Forelimb muscle (tissue), 1 donor: ENCODE measurements at places on chromosomes 1 and 21. TPM values are rescaled to one million over a fixed set of nuclear protein-coding genes. Genes with fewer than 3 reads are reported as not detected.

The BRINP2 gene
- 0.35 TPM for polyA plus RNA-seq

The ANGPTL7 gene
- 1.3 TPM for polyA plus RNA-seq

The TNFRSF18 gene
- polyA plus RNA-seq: 6.1 TPM

The FCRL5 gene
- 0.05 TPM for polyA plus RNA-seq

The DR1 gene
- polyA plus RNA-seq: 55.0 TPM

The KCNE2 gene
- polyA plus RNA-seq: 0.47 TPM

The HSPG2 gene
- polyA plus RNA-seq: 223 TPM

The PLA2G2D gene
- 0.05 TPM for polyA plus RNA-seq

The TNFRSF4 gene
- 3.2 TPM for polyA plus RNA-seq

GRCh38 chr1:12556368-12556930 lies 61.6 kb downstream of the DHRS3 start:
- no peak for DNase-seq

DNA sequence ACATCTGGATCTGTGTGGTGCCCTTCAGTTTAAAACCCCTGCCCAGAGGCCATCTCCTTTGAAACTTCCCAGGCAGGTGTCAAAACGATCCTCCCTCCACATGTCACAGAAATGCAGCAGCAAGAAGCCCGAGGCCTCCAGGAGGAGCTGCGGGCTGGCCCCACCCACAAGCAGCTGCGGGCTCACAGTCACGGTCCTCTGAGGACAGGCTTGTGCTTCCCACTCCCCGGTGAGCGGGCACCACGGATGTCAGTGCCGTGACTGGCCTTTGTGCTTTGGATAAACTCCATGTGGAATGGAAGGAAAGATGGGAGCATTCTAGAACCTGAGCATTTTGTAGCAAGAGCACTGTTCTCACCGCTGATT lies 65.8 kb downstream of the SIK1 start:
- no peak for DNase-seq

GRCh38 chr1:201561601-201562000 lies 22.7 kb downstream of the NAV1 start:
- no peak for DNase-seq

DNA sequence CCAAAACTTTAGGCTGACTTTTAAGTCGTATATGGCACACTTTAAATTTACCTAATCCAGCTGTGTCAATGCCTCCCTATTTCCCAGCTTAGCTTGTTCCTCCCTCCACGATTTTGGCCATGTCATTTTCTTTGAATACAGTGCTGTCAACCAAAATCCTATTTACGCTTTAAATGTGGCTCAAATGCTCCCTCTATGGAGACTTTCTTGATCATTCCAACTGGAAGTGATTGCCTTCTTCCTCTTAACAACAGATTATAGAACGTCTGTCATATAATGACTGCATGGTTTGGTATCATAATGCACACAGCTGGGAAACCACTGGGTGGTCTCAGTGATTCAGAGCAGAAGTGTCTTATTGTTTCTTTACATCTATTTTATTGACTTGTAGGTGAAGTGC lies 18.9 kb upstream of the BATF3 start:
- no peak for DNase-seq

DNA sequence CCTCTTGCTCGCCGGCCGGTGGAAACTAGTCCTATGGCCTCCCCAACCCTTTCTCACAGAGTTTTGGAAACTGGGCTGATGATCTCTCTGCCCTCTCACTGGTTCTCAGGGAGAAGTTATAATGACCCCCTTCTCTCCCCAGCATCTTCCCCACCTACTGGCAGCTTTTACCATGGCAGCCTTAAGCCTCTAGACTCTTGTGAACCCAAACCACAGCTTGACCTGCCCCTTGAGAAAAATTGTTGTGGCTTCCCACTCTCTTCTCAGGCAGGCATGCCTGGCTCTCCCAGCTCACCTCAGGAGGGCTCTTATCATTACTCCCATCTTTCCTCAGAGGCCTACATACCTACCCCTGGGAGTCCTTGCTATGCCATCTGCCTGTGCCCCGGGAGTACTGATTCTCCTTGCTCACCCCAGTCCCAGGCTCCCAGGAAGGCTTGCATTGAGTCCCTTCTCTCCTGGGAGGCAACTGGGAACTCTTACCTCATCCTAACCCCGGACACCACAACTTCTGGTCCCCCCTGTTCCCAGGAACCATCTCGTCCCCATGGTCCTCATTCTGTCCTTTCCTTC lies 1.6 kb downstream of the NSUN4 start:
- no peak for DNase-seq

- no peak for DNase-seq
These were observed 1.3 kb downstream of the CERS2 start for GRCh38 chr1:150973258-150973835.

DNA sequence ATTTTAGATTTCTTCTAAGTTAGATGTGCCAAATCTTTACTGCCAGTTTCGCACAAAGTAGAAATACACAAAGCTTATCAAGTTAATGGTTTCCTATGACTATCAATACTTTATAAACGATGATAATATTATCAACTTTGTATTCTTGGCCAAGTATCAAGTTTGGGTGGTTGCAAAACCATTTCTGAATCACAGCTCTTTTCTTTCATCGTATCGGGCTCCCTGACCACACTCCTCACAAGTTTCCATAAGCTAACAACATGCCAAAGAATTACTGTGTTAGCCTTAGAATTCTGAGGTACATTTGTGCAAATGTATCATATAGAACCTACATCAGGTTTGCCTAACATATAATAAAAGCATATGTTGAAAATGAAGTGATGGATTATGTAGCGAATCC lies 311.0 kb downstream of the KCTD3 start:
- no peak for DNase-seq

GRCh38 chr1:31932491-31933316 lies 5.5 kb downstream of the PTP4A2 start:
- no peak for DNase-seq

DNA sequence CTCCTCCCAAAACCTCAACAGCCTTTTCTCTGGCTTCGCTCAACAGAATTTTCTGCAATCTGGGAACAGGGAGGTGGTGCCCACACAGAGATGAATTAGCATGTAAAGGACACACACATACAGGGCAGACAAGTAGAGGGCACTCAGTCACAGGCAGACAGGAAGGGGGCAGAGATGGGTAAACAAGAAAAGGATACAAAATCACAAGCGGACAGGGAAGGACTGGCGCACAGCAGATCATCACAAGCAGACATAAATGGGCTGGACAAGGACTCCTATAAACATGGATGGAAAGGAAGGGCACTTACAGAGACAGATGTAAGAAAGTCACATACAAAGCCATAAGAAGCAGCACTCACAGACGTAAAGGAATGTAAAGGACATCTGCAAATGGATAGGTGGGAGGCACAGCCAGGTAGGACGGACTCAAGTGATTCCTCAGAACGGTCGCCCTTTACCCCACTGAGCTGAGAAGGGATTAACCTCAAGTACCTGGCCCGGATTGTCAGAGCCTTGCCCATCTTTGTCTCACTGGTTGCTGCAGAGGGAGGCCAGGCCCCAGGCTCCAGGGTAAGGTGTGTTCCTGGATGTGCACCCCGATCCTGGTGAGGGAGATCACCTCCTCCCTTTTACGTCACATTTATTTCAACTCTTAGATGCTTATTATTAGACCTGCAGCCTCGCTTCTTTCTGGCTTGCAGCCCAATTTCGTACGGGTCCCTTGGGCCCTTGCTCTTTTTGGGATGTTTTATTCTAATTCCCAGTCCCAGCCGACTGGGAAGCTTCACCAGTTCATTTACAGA lies 836 bp upstream of the PRCC start:
- DNase-seq: no peak

DNA sequence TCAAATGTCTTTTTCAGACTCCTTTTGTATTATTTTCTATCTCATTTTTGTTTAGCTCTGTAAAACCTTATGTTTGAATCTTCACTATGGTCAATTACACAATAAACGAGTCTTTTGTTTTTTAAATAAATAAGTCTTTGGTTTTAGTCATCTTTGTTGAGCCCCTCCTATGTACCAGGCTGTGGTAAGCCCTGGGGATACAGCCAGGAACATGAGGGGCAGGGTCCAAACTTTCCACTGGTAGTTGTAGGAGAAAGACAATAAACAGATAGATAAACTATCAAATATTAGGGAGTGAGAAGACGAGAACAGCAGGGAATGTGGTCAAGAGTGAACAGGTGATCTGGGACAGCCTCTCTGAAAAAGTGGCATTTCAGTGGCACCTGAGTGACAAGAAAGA lies 186.6 kb downstream of the ZNF281 start:
- DNase-seq: no peak

DNA sequence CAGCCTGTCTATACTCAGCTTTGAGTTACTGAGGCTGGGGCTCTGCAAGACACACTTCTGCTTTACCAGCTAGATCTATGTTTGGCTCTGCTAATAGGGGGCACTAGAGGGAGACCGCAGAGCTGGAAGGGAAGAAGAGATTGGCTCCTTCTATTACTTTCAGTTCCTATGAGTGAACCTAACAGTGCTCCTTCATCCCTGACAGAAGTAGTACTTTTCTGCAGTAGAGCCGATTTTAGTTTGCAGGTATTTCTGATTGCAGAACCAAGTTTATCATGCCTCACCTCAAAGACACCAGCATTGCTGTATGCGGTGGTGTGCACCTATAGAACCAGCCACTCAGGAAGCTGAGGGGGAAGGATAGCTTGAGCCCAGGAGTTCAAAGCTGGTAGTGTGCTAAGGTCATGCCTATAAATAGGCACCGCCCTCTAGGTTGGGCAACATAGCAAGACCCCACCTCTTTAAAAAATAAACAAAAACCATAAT lies 5.7 kb upstream of the ZDHHC18 start:
- no peak for DNase-seq

GRCh38 chr1:180175806-180176205 lies 21.1 kb downstream of the QSOX1 start:
- no peak for DNase-seq

GRCh38 chr21:26490771-26491170 lies 82.3 kb downstream of the CYYR1 start:
- DNase-seq: no peak

DNA sequence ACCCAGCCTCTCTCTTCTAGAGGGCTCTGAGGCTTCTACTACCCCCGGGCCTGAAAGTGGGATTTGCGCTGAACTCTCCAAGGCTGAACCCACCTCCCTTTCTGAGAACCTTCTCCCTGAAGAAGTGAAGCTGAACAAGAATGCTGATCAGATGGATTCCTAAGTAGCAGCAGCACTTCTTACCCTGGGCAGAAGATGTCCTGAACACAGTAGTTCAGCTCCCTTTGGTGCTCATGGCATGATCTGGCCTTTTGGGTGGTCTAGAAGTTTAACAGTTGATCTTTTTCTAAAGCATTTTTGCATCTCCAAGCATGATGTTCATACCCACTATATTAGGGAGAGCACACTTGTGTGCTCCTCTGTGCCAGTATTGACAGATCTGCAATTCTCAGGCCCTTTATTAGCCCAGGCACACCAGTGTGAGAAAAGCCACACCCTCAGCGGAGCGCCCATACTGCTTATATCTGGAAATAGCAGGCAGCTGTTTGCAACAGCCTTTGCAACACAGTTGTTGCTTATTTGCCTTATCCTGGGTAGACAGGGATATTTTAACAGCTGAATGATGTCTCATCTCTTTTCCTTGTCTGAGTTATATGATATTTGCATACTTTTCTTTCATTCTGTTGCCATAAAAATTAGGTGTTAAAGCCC lies 34.2 kb downstream of the CNN3 start:
- DNase-seq: no peak

GRCh38 chr1:231581859-231582258 lies 44.7 kb upstream of the DISC1 start:
- no peak for DNase-seq

- no peak for DNase-seq
These were observed 214.7 kb upstream of the NRIP1 start for GRCh38 chr21:15279482-15279881.

GRCh38 chr21:43884861-43885417 lies 19.9 kb downstream of the AGPAT3 start:
- no peak for DNase-seq

DNA sequence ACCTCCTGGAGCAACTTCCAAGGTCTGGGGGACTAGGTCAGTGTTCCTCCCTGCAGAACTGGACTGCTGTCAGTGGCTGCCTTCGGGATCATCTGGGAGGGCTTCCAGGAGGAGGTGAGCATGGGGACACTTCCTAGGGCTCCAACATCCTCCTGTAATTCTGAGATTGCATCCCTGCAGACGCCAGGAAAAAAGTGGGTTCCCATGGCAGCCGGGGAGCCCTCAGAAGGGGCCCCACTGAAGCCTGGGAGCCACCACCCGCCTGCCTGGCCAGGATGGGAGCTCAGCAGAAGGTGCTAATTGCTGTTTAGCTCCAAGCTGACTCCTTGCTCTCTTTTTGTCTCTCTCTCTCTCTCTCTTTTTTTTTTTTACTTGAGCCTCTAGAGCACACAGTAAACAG lies 16.1 kb upstream of the ARF1 start:
- no peak for DNase-seq

- no peak for DNase-seq
These were observed 25.2 kb downstream of the FAF1 start for GRCh38 chr1:50934838-50935237.

- DNase-seq: no peak
These were observed 31.8 kb downstream of the UCK2 start for GRCh38 chr1:165858967-165859845.

DNA sequence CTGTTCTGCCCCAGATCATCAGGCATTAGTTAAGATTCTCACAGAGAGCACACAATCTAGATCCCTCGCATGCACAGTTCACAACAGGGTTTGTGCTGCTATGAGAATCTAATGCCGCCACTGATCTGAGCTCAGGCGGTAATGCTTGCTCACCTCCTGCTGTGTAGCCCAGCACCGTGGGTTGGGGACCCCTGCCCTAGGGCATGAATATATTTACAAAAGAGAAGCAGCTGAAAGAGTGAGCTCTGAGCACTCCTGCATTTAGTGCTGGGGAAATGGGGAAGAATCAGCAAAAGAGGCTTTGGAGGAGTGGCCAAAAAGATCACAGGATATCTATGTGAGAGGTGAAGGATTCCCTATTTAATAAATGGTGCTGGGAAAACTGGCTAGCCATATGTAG lies 5.6 kb downstream of the CFAP57 start:
- no peak for DNase-seq

DNA sequence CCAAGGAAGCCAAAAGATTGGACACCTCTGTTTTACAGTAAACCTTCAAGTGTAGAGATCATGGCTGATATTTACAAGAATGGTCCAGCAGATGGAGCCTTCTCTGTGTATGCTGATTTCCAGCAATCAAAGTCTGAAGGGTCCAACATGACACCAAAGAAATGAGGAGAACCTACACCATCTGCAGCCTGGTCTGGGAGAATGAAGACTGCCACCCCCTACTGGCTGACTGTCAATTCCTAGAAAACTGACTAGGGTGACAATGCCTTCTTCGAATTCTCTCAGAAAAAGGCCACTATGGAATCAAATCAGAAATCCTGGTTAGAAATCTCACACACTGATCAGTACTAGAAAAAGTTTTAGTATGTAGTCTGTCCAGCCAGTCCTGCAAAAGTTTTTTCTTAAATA lies 83.3 kb downstream of the CDC42BPA start:
- DNase-seq: peak; percentile 9

DNA sequence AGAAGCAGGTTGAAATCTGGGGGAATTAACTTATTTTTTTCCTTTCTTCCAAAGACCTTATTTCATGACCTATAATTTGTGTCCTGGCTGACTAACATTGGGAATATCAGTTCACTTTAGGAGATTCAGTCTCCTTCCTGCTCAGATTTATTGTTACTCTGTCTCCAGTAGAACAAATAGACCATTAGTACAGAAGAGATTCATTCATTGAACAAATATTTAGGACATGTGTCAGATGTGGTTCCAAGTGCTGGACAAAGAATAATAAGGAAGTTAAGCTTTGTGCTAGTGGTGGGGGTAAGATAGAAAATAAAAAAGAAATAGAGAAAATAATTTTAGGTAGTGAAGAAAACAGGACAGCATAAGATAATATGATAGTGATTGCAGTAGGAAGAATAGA lies 20.3 kb downstream of the ZMYM4 start:
- no peak for DNase-seq

- DNase-seq: no peak
These were observed 1805.5 kb downstream of the BRINP3 start for GRCh38 chr1:188672153-188672552.
